Adrenal gland (tissue), 19 donors: ENCODE measurements at places on chromosomes 5 and 9.

- DNase-seq, result no peak
Observed at GRCh38 chr9:3008091-3008490, 164.2 kb upstream of the PUM3 start.

DNA sequence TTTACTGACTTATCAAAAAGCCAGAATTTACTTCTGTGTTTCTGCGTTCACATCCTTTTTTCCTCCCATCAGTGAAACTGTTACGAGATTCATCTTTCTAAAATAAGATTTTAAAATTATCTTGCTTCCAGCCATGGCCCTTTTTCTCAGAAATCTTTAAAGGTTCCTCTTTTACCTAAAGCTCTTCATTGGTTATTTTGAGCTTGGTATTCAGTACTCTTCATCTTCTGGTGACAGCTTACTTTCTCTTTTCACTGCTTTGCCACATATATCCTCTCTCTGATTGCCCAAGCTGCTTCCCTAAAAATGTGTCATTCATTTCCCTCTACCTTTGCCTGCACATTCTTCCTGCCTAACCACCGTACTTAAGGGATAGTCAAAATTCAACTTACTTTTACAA is 32.3 kb downstream of the TGFBR1 start:
- no peak for DNase-seq

DNA sequence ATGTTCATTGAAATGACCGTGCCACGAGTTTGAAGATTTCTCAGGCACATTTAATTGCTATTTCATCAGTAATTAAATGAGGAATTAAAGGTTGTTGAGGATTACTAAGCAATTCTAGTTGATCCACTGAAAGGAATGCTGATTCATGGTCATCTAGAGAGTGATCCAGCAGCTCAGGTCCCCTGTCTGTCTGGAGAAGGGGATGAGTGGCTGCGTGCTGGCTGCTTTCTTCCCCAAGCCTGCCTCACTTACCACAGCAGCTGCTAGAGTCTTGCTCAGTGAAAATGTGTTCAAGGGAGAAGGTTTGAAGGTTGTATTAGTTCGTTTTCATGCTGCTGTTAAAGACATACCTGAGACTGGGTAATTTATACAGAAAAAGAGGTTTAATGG is 7.8 kb upstream of the TGFBI start:
- no peak for DNase-seq

- DNase-seq, result no peak
Observed at GRCh38 chr9:126643945-126644527, 30.3 kb downstream of the LMX1B start.

GRCh38 chr5:151565971-151566370 is 25.2 kb downstream of the FAT2 start:
- DNase-seq, result no peak

DNA sequence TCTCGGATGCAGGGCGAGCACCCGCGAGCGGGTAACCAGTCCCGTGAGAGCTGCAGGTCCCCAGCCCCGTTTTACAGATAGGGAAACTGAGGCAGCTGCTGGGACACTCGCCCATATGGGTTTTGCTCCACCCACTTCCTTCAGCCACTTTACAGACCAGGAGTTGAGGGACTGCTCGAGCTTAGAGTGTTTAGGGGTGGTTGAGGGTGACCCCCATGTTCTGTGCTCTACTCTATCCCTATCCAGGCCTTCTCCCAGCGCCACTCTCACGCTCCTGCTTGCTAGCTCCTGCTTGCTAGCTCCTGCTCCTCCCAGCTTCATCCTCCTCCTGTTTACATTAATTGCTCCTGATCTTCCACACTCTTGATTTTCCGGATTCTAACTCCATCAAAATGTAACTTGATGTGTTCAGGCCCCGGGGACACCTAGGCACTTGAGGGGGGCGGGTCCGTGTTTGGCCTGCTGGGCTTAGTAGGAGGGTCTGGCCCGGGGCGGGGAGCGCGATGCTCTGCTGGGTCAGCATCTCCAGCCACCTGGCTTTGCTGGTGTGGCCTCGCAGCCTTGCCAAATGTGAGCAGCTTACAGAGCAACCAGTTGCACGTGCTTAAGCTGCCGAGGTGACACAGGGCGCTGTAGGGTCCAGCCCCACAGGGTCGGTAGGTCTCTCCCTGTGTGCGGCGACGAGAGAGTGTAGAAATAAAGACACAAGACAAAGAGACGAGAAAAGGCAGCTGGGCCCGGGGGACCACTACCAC is 1.5 kb upstream of the PTGES2 start:
- no peak for DNase-seq

- DNase-seq, result no peak
Observed at GRCh38 chr9:114246558-114246957, 76.3 kb upstream of the ORM1 start.

DNA sequence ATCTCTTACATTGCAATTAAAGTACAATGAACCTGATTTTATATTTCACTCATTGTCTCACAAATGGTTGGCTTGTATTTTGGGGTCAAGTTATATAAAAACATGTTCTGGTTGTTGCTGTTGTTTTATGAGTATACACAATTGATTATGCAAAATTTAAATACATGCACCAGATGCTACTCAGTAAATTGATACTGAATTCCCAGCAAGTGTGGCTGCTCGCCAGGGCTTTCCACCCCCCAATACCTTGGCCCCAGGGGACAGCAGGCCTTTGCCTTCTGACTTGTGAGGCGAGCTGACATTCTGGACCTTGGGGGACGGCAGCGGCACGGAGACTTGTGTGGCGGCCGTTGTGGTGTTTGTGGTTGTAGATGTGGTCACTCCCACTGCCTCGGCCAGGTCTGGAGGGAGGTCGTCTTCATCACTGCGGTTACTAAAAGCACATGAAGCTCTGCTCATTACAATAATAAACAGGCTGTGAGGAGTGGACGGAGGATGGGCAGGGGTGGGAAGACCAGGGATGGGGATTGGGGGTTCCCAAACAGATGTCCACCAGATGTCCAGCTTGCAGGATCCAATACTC is 27.0 kb upstream of the FRRS1L start:
- DNase-seq, result no peak

- no peak for DNase-seq
Observed at GRCh38 chr5:143341807-143342570, 61.5 kb downstream of the NR3C1 start.

DNA sequence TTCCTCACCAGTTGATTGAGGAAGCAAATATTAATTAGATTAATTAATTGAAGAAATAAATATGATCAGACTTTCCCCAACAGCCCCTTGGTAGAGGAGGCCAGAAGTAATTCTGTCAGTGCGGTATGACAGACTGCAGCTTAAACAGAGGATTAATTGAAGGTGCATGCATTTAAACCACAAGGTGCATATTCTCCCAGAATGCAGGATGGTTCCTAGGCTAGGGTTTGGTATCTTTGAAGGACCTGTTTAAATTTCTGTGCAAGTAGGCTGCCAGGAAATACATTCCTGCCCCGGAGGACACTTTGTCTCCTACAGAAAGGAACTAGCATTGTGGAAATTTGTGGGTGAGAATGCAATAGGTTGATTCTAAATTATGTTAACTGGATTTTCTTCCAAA is 50.5 kb upstream of the PALM2AKAP2 start:
- no peak for DNase-seq

DNA sequence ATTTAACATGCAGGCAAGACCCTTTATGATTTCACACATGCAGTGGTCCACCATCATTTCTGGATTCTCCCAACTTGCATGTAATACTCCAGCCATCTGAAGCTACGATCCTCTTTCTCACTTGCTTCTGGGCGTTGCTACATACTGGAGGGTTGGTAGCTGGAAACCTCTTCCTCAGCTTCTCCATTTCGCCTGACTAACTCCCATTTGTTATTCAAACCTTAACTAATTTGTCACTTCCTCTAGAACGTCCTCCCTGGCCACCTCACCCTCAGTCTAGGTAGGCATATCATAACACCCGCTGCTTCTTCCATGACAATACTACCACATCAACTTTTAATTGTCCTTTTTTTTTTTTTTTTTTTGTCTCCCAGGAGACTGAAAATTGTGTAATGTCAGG is 72.6 kb upstream of the EQTN start:
- DNase-seq, result no peak

DNA sequence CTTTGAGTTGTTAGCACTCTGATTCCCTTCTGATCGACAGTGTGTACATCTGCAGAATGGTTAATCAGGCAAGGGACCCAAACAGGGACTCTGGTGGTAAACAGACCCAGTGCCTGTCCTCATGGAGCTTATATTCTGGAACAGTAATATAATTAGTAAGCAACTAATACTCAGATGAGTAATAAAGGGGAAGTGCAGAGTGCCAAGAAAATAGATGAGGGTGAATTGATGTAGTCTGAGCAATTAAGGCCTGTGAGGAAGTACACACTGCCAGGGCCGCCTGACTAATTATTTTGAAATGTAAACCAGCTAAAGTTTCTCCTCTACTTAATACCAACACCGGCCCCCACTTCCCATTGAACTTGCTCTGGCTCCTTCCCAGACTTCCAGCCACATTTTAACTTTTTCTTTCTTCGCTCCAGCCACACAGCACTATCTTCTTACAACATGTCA is 4.2 kb downstream of the DHX29 start:
- DNase-seq, result no peak

DNA sequence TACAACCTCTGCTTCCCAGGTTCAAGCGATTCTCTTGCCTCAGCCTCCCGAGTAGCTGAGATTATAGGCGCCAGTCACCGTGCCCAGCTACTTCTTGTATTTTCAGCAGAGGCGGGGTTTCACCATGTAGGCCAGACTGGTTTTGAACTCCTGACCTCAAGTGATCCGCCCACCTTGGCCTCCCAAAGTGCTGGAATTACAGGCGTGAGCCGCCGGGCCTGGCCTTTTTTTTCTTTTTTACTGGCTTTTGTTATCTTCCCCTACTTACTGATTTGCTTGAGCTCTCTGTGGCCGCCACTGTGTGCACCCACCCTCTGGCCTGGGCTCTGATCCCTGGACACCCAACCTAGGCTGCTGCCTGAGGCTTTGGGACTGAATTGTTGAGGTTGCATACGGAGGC is 60.3 kb downstream of the ANKRD33B start:
- no peak for DNase-seq

GRCh38 chr9:129027224-129027684 is 877 bp downstream of the SH3GLB2 start:
- no peak for DNase-seq

- no peak for DNase-seq
Observed at GRCh38 chr5:120446068-120446492, 18.0 kb upstream of the PRR16 start.
